Gastroesophageal sphincter (tissue), 4 donors: ENCODE measurements at places on chromosomes 16 and 17.

- ATAC-seq: no peak
These were observed 329.1 kb downstream of the CDH13 start for GRCh38 chr16:82955741-82956348.

GRCh38 chr16:66740010-66740409 lies 11.4 kb downstream of the DYNC1LI2 start:
- no peak for ATAC-seq

DNA sequence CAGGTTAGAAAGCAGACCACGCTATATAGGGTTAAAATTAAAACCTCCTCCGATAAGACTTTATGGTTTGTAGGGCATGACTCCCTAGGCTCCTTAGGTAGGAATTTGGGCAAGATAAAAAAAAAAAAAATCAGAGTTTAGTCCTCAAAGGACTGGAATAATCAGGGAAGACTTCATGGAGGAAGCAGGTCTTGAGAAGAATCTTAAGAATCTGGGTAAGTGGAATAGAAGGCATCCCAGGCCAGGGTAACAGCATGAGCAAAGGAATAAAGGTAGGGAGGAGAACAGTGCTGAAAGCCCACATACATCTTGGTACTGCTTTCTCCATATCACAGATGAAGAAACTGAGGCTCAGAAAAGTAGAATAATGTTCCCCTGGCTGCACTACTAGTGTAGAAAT lies 15.4 kb downstream of the SLC46A1 start:
- ATAC-seq: no peak

GRCh38 chr16:3745751-3746355 lies 28.5 kb upstream of the TRAP1 start:
- ATAC-seq: peak; percentile 31

DNA sequence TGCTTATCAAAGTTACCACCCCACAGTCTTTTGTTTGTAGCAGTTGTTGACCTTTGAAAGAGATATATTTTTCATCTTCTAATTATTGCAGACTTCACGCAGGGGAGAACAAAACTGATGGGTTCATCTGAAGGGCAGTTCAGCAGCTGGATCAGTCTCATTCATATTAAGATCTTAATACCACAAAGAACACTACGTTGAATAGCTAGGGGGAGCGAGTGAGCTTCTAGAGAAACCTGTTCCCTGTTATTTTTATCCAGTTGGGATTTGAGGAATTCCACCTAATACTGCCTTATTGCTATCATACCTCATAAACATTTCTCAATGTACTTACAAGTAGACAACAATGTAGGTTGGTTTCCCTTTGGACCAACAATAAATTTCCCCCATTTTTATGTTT lies 306.1 kb upstream of the KIF2B start:
- ATAC-seq: no peak

DNA sequence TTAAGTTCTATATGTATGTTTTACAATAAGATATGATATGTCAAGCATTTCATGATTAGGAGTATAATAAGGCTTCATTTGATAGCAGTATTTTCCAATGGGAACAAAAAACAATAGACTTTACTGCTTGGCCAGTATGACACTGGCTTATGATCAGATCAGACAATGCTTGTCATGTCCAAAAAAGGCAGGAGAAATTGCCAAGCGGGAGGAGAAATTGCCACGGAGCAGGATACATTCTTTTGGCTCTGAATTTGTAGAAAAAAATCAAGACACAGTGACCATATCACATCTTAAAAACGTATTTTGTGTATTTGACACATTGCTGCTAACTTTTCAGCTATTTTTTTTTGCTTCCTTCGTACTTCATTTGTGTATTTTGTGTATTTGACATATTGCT lies 404.1 kb downstream of the CNTNAP4 start:
- ATAC-seq: no peak
